Activated CD4-positive, alpha-beta T cell treated with anti-CD3 and anti-CD28 coated beads, Interleukin-2, amount 10 ng/mL, durations not matched to agents 24 days and 14 days (primary cell): ENCODE measurements at places on chromosomes 16 and 17. TPM values are rescaled to one million over a fixed set of nuclear protein-coding genes. Genes with fewer than 3 reads are reported as not detected.

The EFCAB13 gene
- total RNA-seq = 1.1 and 1.9 TPM in 2 replicates

The WDR45B gene
- 62.8 and 66.8 TPM in 2 replicates for total RNA-seq

The SCIMP gene
- total RNA-seq = not detected in 2 replicates

The ZFP90 gene
- 19.0 and 20.2 TPM in 2 replicates for total RNA-seq

The KDM6B gene
- total RNA-seq = 121 and 128 TPM in 2 replicates

The KRTAP3-1 gene
- total RNA-seq = not detected in 2 replicates

DNA sequence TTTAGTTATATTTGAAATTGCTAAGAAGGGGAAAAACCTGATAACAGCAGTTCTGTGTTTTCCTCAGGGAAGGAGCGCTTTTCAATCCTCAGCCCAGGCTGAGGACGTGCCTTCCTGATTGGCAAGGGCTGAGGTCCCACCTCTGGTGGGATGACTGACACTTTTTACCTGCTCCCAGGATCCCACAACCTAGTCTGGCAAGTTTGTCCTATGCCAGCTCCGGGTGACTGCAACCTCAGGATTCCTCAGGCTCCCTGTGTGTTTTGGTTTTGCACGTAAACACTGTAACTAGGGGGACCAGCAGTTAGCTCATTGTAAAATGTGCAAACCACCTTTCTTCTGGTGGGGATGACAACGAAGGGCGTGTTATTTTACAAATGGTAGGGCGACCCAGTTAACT, 7.5 kb downstream of the MARCHF10 start:
- peaks cover 6% of the 10 kb centered on the region for H3K27me3 ChIP-seq
- H3K4me3 ChIP-seq = no peak overlapping the region
- no peak for DNase-seq

GRCh38 chr16:24972608-24973220, 42.5 kb downstream of the ARHGAP17 start:
- peaks cover 50% of the 10 kb centered on the region for H3K36me3 ChIP-seq
- H3K27ac ChIP-seq = no peak overlapping the region
- H3K27me3 ChIP-seq = no peaks in the 10 kb centered on the region
- no peak overlapping the region for H3K4me3 ChIP-seq

GRCh38 chr17:71494062-71494855, 626.6 kb upstream of the SOX9 start:
- H3K27me3 ChIP-seq = no peaks in the 10 kb centered on the region
- no peaks in the 10 kb centered on the region for H3K4me1 ChIP-seq
- no peak overlapping the region for H3K27ac ChIP-seq
- H3K36me3 ChIP-seq = no peaks in the 10 kb centered on the region

DNA sequence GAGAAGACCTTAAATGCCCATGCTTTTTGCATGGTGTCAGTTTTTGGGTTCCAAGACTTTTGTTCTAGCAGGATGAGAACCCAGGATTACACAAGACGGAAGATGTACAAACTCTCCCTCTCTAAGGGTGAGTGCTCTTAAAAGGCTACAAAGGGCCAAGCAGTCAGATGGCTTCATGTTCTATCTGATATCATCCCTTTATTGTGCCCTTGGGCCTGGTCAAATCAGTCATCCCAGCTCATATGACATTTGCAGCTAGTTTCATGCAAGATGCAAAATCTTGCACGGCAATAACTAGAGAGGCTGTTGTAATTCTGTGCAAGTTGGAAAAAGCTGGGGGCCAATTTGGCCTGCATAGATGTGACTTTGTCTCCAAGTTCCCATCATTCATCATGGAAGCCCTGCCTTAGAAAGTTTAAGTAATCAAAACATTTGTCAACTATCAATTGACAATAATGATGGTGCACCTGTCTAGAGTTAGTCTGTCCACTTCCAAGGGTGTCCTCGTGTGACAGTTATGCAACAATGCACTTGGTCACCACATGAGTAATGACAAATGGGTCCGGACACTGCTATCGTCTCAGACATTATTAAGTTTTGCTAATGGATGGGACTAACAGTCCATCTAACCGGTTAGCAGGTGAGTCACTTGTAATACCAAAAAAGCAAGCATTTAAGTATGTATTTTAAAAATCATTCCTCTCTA, 58.6 kb upstream of the ZFHX3 start:
- no peak overlapping the region for H3K27ac ChIP-seq
- no peaks in the 10 kb centered on the region for H3K36me3 ChIP-seq
- no peak overlapping the region for H3K4me3 ChIP-seq
- no peaks in the 10 kb centered on the region for H3K27me3 ChIP-seq
- H3K4me1 ChIP-seq = no peaks in the 10 kb centered on the region

GRCh38 chr16:11781773-11782172, 15.3 kb downstream of the ZC3H7A start:
- no peak for DNase-seq
- H3K27ac ChIP-seq = peak overlapping the region; percentile 97
- H3K4me1 ChIP-seq = peaks cover 48% of the 10 kb centered on the region
- peak overlapping the region; percentile 57 for H3K4me3 ChIP-seq
- H3K36me3 ChIP-seq = peaks cover 20% of the 10 kb centered on the region
- no peaks in the 10 kb centered on the region for H3K27me3 ChIP-seq

DNA sequence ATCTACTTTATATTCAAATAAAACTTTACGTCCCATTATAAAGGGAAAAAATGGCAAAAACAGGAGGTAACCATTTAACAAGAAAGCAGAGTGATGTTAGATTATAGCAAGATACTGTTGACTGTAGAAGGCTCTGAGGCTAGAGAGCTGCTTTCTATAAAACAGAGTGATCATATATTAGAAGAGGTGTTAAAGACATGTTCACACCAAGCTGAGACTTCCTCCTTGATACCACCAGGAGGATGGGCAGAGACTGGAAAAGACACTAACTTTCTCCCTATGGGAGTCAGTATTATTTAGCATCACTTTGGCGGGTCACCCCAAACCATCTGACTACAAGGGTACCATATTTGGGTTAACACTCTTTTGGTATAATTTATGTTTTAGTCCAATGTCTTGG, 687 bp upstream of the CIITA start:
- no peaks in the 10 kb centered on the region for H3K36me3 ChIP-seq
- DNase-seq = no peak
- peaks cover 72% of the 10 kb centered on the region for H3K4me1 ChIP-seq
- H3K4me3 ChIP-seq = peak overlapping the region; percentile 95

DNA sequence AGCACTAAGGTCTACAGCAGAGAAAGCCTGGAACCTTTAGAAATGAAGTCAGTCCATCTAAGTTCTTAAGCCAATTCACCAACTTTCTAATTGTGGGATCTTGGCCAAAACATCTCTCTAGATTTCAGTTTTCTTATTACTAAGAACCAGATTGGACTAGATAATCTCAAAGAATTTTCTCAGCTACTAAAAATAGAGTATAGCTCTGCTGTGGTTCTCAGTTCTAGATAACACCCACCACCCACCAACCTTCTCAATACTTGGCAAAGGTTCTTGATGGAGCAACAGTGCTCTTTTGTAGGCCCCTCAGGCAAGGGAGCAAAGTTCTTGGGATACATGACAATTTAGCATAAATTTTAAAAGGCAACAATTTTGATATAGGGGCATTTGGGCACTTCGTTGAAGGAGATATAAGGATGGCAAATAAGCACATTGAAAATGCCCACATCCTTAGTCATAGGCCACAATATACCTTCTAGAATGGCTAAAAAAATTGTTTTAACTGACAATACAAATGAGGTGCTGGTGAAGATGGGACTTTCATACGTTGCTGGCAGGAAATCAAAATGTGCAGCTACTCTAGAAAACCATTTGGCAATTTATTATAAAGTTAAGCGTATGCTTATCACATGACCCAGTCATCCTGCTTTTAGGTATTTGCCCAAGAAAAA, 74.4 kb upstream of the TMEM132E start:
- no peak overlapping the region for H3K4me3 ChIP-seq
- no peak for DNase-seq
- H3K4me1 ChIP-seq = peaks cover 8% of the 10 kb centered on the region

- no peaks in the 10 kb centered on the region for H3K4me1 ChIP-seq
- H3K4me3 ChIP-seq = no peak overlapping the region
- DNase-seq = peak; percentile 82
- H3K27me3 ChIP-seq = no peaks in the 10 kb centered on the region
- H3K36me3 ChIP-seq = no peaks in the 10 kb centered on the region
- no peak overlapping the region for H3K27ac ChIP-seq
Observed at GRCh38 chr16:89192956-89193575, 7.3 kb downstream of the SLC22A31 start.

- DNase-seq = no peak
- no peaks in the 10 kb centered on the region for H3K36me3 ChIP-seq
- H3K27me3 ChIP-seq = peaks cover 8% of the 10 kb centered on the region
- H3K27ac ChIP-seq = no peak overlapping the region
- no peak overlapping the region for H3K4me3 ChIP-seq
Observed at GRCh38 chr16:74224828-74225612, 71.6 kb upstream of the PSMD7 start.

- no peaks in the 10 kb centered on the region for H3K27me3 ChIP-seq
- H3K36me3 ChIP-seq = no peaks in the 10 kb centered on the region
- no peak for DNase-seq
Observed at GRCh38 chr16:66093191-66093590, 273.3 kb upstream of the CDH5 start.

- no peaks in the 10 kb centered on the region for H3K27me3 ChIP-seq
- no peak overlapping the region for H3K27ac ChIP-seq
- peaks cover 58% of the 10 kb centered on the region for H3K36me3 ChIP-seq
Observed at GRCh38 chr16:1691276-1691675, 13.2 kb downstream of the JPT2 start.

- no peaks in the 10 kb centered on the region for H3K4me1 ChIP-seq
- H3K27me3 ChIP-seq = no peaks in the 10 kb centered on the region
- DNase-seq = no peak
- no peak overlapping the region for H3K27ac ChIP-seq
Observed at GRCh38 chr17:71933306-71933705, 187.5 kb upstream of the SOX9 start.

DNA sequence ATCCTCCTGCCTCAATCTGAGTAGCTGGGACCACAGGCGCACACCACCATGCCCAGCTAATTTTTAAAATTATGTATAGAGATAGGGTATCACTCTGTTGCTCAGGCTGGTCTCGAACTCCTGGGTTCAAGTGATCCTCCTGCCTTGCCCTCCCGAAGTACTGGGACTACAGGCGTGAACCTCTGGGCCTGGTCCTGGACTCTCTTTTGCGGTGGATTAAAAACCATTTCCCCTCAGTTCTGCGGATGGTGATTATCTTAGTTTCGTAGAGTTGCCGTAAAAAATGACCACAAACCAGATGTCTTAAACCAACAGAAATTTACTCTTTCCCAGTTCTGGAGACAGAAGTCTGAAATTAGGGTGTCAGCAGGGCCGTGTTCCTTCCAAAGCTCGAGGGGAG, 28.8 kb downstream of the MGAT5B start:
- DNase-seq = no peak
- H3K27me3 ChIP-seq = no peaks in the 10 kb centered on the region
- no peak overlapping the region for H3K4me3 ChIP-seq
- H3K36me3 ChIP-seq = no peaks in the 10 kb centered on the region
- H3K4me1 ChIP-seq = no peaks in the 10 kb centered on the region
- H3K27ac ChIP-seq = no peak overlapping the region

DNA sequence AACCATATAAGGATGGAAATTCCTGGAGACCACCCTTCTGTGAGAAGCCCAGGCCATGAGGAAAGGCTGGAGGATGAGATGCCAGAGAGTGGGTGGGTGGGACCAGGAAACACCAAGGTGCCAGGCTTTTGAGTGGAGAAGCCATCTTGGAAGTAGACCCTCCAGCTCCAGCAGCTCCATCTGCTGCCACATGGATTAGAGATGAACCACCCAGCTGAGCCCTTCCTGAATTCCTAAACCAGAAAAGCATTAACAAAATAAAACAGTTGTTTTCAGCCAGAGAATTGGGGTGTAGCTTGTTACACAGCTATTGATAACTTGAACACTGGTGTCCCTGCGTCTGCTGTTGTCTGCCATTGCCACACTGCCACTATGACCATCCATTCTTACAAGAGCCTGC, 6.3 kb upstream of the TMEM114 start:
- no peaks in the 10 kb centered on the region for H3K36me3 ChIP-seq
- DNase-seq = no peak
- no peak overlapping the region for H3K27ac ChIP-seq

GRCh38 chr17:76816590-76817135, 51.5 kb upstream of the MGAT5B start:
- no peaks in the 10 kb centered on the region for H3K36me3 ChIP-seq
- DNase-seq = peak; percentile 89
- H3K27ac ChIP-seq = peak overlapping the region; percentile 16
- H3K27me3 ChIP-seq = peaks cover 20% of the 10 kb centered on the region
- H3K4me1 ChIP-seq = peaks cover 7% of the 10 kb centered on the region

DNA sequence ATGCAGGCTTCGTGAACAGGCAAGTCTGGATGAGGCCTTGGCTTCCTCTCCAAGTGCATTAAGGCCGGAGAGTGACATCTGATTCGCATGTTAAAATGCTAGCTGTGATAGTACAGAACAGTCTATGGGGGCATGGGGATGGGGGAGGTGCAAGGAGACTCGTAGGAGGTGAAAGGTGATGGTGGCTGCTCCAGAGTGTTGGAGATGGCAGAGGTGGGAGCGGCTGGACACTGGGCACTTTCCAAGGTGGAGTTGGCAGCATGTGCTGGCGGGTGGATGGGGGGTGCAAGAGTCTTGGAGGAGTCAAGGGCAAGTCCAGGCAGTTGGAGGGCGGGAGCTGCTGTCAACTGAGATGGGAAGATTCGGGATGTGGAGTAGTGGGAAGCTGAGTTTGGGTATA, 350.9 kb upstream of the TNRC6C start:
- H3K27me3 ChIP-seq = peaks cover 5% of the 10 kb centered on the region
- no peaks in the 10 kb centered on the region for H3K36me3 ChIP-seq
- no peak for DNase-seq
- no peak overlapping the region for H3K27ac ChIP-seq
- H3K4me3 ChIP-seq = no peak overlapping the region
- H3K4me1 ChIP-seq = peaks cover 21% of the 10 kb centered on the region

DNA sequence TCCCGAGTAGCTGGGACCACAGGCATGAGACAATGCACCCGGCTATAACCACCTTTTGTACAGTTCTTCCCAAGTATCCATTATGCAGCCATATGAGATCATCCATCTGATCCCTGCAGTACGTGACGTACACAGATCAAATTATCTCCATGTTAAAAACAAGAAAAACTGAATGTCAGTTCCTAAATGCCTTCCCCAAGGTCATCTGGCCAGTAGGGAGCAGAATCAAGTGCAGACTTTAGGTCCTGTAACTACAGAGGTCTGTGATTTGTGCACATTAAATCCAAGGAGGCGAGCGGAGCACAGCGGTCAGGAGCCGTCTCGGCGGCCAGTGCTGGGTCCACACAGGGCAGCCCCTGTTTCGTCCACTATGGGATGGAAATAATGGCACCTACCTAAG, 23.7 kb downstream of the ZCCHC14 start:
- H3K4me1 ChIP-seq = peaks cover 12% of the 10 kb centered on the region
- DNase-seq = no peak
- no peak overlapping the region for H3K4me3 ChIP-seq
- H3K36me3 ChIP-seq = no peaks in the 10 kb centered on the region
- H3K27ac ChIP-seq = no peak overlapping the region
- peaks cover 2% of the 10 kb centered on the region for H3K27me3 ChIP-seq

GRCh38 chr17:6286233-6286632, 148.7 kb downstream of the AIPL1 start:
- no peaks in the 10 kb centered on the region for H3K4me1 ChIP-seq
- H3K27me3 ChIP-seq = no peaks in the 10 kb centered on the region
- no peaks in the 10 kb centered on the region for H3K36me3 ChIP-seq
- no peak overlapping the region for H3K4me3 ChIP-seq
- H3K27ac ChIP-seq = no peak overlapping the region
- no peak for DNase-seq
